Activated naive CD4-positive, alpha-beta T cell treated with Interleukin-2 at 50 U/mL for 16 hours (primary cell): ENCODE measurements at places on chromosomes 7 and 10.

DNA sequence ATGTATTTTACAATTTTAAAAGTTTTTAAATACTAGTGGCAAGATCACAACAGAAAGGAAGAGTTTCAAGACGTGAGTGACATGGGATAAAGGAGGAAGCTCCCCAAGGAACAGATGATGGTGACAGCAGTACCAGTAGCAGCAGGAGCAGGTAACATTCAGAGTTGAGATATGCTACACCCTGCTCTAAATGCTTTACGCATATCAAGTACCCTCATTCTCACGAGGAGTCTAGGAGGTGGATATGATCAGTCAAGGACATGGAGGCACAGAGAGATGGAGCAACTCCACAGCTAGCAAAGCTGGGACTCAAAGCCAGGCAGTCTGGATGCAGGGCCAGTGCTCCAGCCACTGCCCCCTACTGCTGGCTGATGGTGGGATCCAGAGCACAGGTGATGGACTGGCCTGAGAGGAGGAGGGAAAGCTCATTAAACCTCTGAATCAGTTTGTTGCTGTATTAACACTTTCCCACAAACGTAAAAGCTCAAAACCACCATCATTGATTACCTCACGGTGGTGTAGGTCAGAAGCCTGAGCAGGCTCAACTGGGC is 17.5 kb downstream of the RP9 start:
- no peak for DNase-seq

GRCh38 chr7:85997515-85997914 is 646.2 kb upstream of the GRM3 start:
- DNase-seq = no peak

GRCh38 chr10:32990811-32991210 is 32.8 kb upstream of the ITGB1 start:
- DNase-seq = no peak

DNA sequence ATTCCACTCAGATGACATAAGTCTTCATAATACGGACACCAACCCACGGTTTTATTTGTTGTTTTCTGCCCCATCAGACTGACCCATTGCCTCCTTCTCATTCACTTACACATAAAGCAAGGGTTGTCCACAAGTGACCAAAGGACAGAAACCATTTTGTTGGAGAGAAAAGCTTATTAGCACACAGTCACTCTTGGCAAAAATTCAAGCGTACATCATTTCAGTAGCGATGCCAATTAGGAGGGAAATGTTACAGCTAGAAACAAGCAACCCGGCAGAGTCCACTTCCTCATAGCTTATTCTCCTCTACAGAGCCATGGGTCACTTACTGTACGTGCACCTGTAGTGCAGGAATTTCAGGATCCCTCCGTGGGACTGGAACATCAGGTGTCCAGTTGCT is 23.0 kb downstream of the ABLIM1 start:
- DNase-seq = no peak

GRCh38 chr7:36683111-36683510 is 41.2 kb downstream of the AOAH start:
- DNase-seq = no peak

DNA sequence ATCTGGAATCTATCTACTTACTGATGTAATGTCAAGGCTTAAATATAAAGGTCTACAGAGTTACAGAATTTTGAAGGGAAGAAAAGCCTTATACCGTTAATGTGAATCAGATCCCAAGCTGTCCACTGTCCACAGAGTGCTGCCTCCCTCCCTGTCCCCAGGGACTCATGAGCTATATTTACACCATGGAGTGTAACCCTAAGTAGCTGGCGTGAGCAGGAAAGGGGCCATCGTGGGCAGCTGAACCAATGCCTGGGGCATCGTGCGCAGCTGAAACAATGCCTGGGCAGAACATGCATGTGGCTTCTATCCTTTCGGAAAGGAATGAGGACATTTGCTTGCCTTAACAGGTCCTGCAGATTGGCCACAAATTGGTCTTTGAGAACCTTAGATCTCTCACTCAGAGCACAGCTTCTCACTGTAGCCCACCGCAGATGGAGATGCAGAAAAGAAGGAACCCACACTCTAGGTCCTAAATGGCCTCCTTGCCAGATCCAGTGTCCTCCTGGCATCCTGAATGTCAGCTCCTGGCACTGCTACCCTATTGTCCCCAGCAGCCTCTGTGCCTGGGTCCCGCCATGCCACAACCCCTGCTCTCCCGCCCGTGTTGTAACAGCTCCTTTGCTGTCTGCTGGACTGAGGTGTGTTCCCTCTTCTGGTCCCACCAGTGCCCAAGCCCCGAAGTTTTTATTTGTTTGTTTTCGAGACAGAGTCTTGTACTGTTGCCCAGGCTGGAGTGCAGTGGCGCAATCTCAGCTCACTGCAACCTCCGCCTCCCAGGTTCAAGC is 30.3 kb downstream of the CCDC3 start:
- no peak for DNase-seq

- DNase-seq = no peak
Observed at GRCh38 chr7:55965100-55965470, 700 bp downstream of the NIPSNAP2 start.

DNA sequence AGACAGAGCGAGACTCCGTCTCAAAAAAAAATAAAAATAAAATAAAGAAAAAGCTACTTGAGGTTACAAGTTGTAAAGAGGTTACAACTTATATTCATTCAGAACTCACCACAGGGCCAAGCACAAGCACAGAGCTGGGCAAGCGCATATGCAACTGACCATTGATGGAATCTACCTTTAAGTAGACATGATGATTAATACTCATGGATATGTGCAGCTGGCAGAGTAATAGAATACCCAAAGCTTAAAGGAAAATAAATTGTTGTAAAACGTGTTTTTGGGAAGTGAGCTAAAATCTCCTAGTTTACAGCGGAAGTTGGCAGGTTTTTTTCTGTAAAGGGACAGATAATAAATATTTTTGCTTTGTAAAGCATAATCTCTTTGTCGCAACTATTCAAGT is 111.6 kb downstream of the TMEM168 start:
- no peak for DNase-seq

DNA sequence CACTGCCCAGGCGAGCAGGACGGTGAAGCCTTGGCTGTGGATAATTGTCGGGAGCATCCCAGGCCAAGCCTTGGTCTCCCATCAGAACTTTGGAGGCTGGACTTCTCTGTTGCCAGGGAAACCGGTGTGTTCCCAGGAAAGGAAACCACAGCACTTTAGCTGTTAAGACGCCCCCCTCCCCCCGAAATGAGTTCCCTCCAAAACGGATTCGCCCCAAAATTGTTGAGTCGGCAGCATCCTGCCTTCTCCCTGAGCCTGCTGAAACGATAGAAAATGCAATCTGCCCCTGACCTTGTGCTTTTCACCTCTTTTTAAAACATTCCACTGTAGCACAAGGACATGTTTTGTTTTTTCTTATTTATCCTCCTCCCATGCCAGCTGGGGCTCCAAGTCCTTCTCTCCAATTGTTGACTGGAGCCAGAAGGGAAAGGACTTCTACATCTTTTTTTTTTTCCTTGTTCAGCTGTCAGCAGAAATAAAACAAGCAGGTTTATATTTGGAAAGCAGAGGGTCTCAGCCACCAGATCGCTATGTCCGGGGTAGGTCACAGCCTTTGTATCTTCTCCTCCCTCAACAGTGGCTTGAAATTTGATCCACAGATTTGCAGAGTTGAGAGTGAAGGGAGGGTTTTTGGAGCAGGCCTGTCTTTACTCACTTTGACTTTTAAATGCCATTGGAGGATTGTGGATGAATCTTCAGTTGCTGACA is 116.5 kb downstream of the ZMIZ1 start:
- DNase-seq = no peak

DNA sequence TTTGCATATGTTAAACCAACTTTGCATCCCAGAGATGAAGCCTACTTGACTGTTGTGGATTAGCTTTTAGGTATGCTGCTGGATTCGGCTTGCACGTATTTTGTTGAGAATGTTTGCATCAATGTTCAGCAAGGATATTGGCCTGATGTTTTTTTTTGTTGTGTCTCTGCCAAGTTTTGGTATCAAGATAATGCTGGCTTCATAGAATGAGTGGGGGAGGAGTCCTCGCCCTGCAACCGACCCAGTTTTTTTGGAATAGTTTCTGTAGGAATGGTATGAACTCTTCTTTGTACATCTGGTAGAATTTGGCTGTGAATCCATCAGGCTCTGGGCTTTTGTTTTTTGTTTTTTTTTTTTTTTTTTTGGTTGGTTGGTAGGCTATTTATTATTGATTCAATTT is 147.9 kb downstream of the AHR start:
- DNase-seq = no peak

- no peak for DNase-seq
Observed at GRCh38 chr10:113506476-113506875, 46.4 kb upstream of the HABP2 start.

DNA sequence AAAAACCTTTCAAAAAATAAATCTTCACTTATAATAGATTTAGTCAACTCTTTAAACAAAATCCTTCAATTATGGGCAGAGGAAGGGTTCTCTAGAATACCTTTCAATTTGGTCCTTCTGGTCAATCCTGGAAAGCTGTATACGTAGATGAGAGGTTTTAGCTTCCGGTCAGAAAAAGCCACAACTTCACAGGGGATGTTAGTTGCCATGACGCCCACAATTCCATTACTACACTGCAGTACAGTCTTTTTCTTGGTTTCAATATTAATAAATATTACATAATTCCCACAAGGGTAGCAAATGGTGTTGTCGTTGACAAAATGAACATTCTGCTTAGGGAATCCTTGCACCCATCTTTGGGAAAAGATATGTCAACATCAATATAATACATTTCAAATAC is 1.7 kb downstream of the CFAP43 start:
- no peak for DNase-seq

DNA sequence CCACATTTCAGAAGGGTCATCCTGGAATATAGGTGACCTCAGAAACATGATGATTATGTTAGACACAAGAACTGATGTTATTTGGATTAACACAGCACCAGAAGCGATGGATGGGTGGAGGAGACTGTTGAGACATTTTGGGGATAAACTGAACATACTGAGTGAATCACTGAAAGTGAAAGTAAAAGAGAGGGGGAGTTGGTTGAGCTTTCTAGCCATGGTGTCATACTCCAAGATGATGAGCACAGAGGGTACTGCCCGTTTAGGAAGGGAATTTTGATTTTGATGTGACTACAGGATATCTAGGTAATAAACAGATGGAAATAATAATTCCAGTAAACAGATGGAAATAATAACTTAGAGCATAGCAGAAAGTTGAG is 248.0 kb upstream of the NPY start:
- DNase-seq = no peak

- no peak for DNase-seq
Observed at GRCh38 chr10:67200913-67201564, 275.2 kb downstream of the LRRTM3 start.

DNA sequence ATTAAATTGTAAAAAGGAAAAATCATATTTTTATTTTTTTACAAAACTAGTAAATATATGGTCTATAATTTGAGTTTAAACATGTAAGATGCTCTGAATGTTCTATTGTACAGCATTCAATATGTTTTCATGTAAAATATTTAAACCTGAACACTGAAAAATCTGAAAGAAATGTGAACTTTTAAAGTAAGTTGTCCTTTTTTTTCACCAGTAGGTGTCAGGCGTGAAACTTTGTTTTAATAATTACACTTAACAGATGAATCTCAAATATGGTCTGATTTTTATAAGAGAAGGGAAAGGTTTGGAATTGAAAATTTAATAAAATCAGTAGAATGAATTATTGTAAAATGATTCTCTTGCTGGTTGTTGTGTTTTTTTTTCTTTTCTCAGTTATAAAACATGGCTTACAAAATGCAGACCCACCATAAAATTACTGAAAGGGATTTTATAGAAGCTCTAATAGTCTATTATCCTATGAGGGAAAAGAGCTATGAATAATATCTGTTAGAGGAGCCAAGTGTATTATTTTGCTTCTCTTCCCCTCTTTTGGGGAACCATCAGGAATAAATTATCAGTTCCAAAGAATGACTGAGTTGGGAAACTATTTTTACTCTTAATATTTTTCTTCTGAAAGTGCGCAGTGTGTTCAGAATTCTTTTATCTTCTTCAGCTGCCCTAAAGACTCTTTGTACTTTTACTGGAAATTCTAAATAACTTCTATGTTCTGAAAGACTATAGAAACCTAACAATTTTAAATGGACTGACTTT is 217.7 kb upstream of the FZD1 start:
- no peak for DNase-seq

DNA sequence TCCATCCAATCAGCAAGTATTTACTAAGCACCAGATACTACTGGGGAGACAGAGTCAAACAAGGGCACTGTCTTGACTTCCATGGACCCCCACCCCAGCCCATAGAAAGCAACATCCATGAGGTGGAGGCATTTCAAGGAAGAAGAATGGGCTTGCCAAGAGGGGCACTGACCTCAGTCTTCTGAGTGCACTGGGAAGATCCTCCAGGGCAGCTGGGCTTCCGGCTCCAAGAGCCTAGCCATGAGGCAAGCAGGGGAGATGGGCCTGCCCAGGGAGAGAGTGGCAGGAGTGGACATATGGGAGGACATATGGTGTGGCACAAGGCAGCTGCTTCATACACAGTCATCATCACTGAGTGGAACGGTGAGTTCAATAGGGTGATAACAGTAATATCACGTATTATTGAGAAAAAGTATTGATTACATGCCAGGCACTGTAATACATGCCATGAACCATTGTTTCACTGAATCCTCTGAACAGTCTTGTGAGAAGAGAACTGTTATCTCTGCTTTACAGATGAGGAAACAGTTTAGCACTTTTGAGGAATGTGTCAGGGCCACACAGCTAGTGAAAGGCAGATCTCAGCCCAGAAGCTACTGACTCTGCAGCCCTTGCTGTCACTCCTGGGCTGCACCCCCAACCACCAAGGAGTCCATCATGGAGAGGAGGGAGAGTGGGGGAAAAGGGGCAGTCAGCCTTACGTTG is 331.7 kb upstream of the ZMIZ1 start:
- no peak for DNase-seq

DNA sequence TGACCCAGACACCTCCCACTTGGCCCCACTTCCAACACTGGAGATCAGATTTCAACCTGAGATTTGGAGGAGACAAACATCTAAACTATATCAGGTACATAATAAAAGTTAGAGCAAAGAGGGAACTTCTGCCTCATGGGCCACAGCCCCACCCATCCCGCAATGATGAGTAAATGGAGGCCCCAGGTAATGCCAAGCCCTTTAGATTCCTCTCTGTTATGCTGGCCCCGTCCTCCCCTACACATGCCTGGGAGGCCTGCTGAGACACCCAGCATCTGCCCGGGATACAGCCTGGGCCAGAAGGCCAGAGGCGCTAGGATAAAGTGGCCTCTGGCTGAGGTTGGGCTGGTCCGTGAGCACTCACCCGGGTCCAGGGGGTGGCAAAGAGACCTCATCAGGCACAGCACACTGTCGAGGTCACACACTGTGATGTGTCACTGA is 185.5 kb upstream of the SH2B2 start:
- no peak for DNase-seq

DNA sequence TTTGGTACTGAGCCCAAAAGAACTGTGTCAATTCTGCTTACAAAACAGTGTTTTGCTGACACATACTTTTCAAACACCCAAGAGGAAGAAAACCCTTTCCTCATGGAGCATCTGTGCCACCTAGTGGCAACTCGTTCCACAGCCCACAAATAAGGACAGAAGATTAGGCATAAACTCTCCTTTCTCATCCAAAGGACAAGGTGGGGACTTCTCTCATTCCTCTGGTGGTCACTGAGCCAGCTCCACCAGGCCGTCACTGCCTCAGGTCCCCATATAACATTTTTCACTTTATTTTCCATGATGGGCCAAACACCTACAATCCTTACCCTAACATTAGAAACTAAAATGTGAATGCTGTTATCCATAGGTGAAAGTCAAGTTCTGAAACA is 76.9 kb downstream of the RNF216 start:
- DNase-seq = peak; percentile 79
